ENCODE measurements at places on chromosomes 7 and 10. TPM values are rescaled to one million over a fixed set of nuclear protein-coding genes. Genes with fewer than 3 reads are reported as not detected.

- DNase-seq = no peak
These were observed at the start of gene ACHE for GRCh38 chr7:100895701-100895955. Gene ACHE, minus strand, starts transcription at chr7:100895888. Its CDS starts 1,656 bp downstream, at chr7:100894232.

- peak; percentile 65 for DNase-seq
These were observed 642 bp downstream of the STK32C start for GRCh38 chr10:132306864-132307751.

DNA sequence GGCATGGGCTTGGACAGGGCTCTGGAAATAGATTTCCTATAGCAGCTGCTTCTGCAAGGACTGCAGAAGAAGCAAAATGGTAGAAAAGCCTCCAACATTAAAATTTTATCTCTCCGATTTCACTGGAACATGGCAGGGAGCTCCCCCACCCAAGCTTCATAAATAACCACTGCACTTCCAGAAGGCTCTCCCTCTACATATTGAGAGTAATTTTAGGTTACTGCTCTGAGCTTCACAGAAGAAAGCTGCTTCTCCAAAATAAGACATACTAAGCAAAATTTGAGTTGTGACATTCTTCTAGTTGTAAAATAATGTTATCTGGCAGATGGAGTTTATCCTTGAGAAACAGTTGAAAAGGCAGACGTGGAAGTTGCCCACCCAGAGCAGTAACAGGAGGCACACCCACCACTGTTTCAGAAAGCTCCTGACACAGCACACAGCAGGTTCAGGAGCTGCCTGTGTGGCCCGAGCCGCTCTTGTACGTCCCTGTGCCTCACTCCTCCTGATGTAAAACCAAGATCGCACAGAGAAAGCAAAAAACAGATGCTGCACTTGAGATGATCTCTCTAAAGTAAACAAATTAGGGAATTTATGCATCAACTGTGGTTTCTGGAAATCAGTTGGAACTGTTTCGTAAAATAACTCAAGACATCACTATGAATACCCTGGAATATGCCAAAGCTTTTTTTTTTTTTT, 621.0 kb downstream of the PARD3 start:
- DNase-seq = no peak

- no peak for DNase-seq
These were observed 568.0 kb downstream of the ZWINT start for GRCh38 chr10:55793024-55793423.

GRCh38 chr7:116098175-116098574, 67.6 kb upstream of the TFEC start:
- DNase-seq = no peak

- DNase-seq = no peak
These were observed 47.9 kb downstream of the LUC7L2 start for GRCh38 chr7:139407555-139407954.

Gene FGFR2
- 0.17 TPM for total RNA-seq

Gene PPP1R17
- not detected for total RNA-seq

Gene OR6B1
- total RNA-seq = not detected

Gene PIP
- not detected for total RNA-seq

Data from left ventricle myocardium superior (tissue), 1 donor.